Iris pigment epithelial cell (primary cell): ENCODE measurements at places on chromosomes 1 and 21.
A peak's percentile ranks its signal among the peaks of the same experiment; 100 is the strongest.

DNA sequence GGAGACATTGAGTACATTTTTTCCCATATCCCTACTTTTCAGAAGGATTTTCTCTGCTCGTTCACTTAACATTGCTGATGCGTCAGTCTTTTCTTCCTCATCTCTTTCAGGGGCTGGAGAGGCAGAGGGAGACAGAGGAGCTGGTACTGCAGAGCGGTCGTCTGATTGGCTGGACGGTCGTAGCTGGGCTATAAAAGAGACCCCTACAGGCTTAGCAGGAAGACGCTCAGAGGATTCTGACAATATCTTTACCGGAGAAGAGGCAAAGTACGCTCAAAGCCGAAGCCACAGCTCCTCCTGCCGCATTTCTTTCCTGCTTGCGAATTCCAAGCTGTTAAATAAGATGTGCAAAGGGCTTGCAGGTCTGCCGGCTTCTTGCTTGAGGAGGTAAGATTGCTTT, at the start of gene RGS4:
Gene RGS4 (plus strand): TSS at position 220 of the 400 bp plus-strand sequence. CDS start 124 bp downstream, at position 344.
- peak; percentile 98 for DNase-seq

DNA sequence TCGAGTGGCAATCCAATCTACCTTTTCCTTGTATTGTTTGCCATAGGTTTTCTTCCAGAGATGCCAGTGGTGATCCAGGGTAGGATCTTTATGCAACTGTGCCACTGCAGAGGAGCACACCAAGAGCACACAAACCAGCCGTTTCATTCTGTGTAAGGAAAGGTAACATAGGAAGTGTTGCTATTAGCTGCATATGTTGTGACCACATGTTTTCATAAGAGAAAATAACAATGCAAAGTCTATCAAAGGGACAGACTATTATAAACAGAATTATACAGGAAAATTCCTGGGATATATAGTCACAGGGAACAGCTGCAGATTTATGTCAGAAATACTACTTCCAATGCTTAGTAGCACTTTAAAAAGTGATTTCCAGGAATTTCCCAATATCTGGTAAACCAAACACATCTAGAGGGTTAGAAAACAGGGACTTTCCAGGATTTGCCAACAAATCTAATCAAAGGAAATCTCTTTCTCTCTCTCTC, 919 bp downstream of the CTSS start:
- peak; percentile 78 for DNase-seq

- DNase-seq: peak; percentile 45
Measured at GRCh38 chr1:20279509-20279908, 11.2 kb upstream of the VWA5B1 start.

DNA sequence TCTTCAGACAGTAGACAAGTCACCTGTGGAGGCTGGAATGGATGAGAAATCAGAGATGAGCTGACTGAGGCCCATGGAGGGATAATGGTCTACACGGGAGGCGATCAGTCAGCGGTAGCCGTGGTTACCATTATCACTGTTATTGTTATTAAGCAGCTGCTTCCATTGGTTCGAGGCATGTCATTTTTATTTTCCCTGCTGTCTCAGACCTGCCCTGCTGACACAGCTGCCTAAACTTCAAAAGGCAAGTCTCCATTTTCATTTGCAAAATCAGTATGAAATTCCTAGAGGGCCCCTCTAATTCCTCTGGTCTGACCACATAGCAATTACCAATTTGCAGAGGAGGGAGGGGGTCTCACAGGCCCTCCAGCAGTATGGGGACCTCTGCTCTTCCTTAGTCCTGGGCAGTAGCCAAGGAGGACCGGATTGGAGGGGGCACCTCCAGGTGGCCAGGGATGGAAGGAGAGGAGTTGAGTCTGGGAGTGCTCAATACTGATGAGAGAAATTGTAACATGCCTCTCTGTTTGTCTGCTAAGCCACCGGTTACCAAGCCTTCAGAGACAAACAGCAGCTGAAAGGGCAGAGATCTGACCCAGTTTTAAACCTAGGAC, 184.2 kb downstream of the TRABD2B start:
- no peak for DNase-seq

DNA sequence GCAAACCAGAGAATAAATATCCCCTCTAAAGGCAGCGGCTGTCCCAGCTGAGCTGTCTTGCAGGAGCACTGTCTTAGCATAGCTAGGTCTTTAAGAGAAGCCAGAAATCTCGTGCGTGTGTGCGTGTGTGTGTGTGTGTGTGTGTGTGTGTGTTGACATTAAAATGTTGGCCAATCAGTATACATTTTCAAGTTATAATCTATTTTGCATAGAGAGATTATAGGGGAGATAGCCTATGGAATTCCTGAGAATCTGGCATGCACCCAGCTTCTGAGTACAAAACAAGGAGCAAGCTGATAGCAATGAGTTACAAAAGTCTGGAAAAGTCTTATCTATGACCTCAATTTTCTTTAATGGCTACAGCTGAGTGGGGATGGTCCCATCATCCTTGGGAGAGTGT, 17.7 kb downstream of the METTL13 start:
- DNase-seq: no peak

DNA sequence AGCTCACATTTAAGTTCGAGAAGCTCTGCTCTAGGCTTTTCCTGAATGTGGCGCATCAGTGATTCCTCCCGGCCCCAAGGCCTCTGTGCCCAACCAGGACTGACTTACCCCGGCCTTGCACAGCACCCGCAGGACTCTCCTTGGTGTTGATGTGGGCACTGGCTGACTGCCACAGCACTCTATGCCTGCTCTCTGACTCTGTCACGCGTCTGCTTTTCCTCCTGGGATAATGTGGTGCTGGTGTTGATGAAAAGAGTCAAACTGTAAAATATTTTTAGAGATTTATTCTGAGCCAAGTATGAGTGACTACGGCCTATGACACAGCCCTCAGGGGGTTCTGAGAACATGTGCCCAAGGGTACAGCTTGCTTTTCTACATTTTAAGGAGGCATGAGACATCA, 15.5 kb upstream of the SLC2A5 start:
- no peak for DNase-seq

- no peak for DNase-seq
Measured at GRCh38 chr1:116605315-116605714, 34.5 kb upstream of the CD58 start.

DNA sequence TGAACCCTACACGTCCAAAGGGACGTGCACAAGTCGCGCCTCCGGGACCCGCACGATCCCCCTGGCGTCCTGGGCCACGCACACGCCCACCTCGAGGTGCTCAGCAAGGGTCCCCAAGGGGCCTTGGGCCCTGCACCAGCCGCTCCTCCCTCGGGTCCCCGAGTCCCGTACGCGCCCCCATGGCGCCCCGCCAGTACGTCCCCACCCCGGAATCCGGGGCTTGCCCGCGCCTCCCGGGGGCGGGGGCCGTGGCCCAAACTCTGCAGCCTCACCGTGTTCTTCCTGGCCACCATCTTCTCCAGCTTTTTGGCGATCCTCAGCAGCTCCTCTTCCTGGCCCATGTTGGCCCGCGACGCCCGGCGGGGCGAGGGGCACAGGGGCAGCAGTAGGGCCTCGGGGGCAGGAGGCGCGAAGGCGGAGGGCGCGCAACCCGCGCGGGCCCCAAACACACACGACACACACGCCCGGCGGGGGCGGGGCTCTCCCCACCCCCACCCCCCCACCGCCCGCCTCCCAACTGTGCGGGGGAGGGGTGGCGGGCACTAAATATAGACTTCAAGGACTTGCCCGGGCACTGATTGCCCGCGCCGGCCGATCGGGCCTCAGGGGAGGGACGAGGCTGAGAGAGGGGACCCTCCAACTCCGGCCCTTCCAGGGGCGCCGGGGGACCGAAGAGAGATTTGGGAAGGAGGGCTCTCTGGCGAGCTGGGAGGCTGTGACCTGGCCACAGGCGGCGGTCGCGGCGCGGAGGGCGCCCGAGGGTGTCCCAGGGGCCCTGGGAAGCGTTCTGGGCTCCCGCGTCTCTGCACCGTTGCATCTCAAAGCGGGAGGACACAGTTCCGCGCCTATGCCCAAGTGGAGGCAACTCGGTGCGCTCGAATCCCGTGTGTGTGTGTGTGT, at the start of gene TCEA3:
Gene TCEA3 (minus strand): TSS at position 456 of the 900 bp plus-strand sequence. CDS start 115 bp downstream, at position 341.
- no peak for DNase-seq

DNA sequence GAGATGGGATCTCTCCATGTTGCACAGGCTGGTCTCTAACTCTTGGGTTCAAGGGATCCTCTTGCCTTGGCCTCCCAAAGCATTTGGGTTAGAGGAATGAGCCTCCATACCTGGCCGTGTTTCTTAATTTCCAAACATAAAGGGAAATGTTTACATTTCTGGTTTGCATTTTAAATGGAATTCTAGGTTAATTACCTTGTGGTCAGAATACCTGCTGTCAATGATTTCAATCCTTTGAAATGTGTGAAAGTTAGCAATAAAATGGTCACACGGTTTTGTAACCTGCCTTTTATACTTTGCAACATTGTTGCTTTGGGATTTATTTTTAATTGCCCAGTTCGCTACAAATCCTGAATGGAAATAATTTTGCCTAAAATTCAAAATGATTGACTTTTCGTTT, 26.3 kb downstream of the AGMAT start:
- no peak for DNase-seq

GRCh38 chr1:86541859-86542258, 5.0 kb upstream of the CLCA4 start:
- no peak for DNase-seq

DNA sequence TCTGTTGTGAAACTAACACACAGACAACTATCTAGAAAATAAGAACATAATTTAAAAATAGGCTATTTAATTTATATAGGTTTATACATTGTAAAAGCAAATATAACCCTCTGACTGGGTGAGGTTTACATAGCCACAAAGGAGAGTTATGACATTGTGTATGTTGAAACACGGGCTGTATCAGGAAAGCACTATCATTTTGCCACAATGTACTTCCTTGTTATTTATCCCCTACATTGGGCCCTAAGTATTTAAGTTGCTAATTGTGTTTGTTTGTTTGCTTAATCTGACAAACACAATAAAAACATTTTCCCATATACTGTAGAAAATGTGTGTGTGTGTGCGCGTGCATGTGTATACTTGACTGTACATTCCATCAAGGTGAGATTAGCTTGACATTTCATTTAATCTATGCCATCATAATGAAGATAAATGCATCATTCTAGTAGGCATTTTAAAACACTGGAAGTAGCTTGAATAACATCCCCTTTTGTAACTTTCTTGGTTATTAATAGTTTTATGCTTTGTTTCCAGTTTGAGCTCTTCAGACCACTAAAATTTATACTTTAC, 72.1 kb downstream of the RGS13 start:
- DNase-seq: no peak

DNA sequence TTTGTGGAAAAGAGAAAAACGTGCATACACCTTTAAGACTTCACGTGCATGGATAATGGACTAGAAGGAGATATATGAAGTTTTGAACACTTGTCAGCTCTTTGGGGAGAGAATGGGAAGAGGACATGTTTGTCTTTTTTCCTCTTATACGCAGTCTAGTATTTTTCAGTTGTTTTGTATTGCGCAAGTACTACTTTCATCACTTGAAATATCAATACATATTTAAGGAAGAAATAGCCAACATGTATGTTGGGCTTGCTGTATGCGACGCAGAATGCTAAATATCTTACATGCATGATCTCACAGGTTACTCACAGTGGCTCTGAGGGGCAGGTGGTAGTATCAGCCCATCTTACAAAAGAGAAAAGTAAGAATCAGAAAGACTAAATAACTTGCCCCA, 176.5 kb upstream of the RUNX1 start:
- no peak for DNase-seq

DNA sequence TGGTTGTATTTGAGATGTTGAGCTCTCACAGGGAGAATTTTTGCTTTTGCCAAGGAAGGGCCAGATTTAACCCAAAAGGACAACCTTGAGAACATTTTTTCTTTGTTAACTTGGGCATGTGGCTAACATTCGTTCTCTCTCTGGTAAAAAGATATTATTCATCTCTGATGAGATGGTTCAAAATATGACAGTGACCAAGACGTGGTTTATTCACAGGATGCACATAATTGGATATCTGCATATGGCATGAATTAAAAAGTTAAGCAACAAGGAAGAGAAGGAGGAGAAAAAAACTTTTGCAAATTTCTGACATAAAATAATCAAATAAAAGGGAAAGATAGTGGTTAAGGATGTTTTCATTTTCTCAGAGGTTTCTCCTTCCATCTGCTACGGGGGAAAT, 43.1 kb upstream of the BCL10 start:
- no peak for DNase-seq

GRCh38 chr1:162003830-162004215, 19.8 kb downstream of the OLFML2B start:
- DNase-seq: peak; percentile 86

- peak; percentile 94 for DNase-seq
Measured at GRCh38 chr21:31659536-31660258, at the start of gene SOD1. TSS of gene SOD1 (plus strand) at chr21:31659693. CDS start at chr21:31659770, 77 bp downstream.

DNA sequence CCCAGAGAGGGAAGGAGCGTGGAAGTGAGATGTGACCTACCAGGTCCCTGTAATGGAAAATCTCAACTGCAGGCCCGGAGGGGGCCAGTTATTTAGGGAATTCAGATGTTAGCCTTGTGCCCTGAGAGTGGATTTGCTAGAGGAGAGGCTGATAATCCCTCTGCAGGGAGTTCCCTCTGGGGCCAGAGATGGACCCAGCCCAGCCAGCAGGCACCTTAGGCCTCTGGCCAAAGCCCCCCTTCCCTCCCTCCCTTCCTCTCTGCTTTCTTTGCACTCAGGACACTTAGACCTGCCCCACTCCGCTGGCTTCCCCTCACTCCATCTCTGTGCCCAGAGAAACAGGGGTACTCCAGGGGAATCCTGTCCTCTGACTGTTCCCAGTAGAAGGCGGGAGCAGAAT, 1.5 kb upstream of the ATP1A2 start:
- DNase-seq: no peak

DNA sequence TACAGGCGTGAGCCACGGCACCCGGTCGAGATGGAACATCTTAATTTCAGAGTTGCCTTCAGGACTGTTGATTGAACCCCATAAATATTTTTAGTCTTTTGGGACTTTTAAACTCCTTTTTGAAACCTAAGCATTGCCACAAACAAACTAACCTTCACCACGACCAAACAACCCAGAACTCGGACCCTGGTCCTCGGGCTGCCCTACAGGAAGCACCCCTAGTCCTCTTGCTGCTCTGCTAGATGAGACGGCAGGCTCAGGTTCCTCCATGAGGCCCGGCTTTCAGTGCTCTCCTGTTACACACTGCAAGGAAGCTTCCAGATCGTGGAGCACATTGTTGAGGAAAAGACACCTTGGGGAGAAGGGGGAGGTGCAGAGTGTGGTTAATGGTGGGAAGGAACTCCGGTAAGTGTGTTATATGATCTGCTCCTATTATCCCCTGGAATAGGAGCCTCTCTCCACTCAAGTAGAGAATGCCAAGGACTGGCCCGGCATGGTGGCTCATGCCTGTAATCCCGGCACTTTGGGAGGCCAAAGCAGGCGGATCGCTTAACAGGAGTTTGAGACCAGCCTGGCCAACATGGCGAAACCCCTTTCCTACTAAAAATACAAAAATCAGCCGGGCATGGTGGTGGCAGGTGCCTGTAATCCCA, 5.7 kb downstream of the EPHX1 start:
- DNase-seq: no peak

DNA sequence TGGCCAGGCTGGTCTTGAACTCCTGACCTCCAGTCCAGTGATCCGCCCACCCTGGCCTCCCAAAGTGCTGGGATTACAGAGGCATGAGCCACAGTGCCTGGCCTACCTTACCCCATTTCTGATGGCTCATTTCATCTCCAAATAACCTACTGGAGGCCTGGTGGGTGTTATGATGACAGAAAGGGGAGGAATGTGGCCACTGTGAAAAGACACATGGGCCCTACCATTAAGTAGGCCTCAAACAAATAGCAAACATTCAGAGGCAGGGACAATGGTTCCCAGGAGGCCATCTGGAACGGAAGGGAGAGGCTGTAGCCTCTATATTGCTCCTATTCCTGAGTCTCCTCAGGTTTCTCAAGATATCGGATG, 932 bp upstream of the FCRLA start:
- peak; percentile 9 for DNase-seq
